ENCODE measurements at places on chromosomes 7 and 10.
A peak's percentile ranks its signal among the peaks of the same experiment; 100 is the strongest.

- DNase-seq = no peak
These were observed 70.0 kb downstream of the SLC25A40 start for GRCh38 chr7:87806150-87806549.

GRCh38 chr10:50322077-50322476, 70.8 kb upstream of the ASAH2 start:
- no peak for DNase-seq

DNA sequence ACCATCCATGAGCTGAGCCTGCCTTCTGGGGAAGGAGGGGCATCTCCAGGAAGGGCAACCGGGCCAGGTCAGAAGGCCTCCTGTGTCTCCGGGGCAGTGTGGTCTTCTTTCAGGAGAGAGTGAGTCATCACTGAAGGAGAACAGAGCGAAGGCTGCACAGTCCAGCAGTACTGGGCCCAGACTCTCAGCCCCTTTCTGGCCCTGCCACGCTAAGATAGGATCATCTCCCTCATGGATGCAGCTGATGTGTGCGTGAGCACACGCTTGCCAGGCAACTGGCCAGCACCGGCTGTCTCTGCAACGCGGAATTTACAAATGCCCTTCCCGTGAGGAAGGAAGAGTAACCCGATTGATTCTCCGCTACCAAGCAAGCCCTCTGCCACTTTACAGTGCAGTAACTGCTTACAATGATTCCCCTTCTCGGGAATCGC, 328.2 kb downstream of the TNS3 start:
- DNase-seq = no peak

DNA sequence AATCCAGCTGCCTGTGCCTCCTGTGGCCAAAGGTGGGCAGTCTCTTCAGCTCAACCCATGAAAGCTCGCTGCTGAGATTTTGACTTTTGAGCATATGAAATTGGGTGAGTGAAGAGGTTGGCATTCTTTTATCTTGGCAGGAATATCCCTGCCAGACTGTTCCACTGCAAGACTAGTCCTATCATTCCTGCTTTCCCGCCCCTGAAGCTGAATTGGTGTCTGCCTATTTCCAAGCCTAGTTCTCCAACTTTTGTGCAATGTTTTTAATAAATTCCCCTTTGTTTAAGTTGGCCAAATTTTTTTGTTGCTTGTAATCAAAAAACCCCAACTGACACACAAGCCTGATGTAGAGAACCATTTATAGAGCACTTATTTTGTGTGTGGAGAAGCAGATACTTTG, 34.8 kb upstream of the BICC1 start:
- DNase-seq = no peak

DNA sequence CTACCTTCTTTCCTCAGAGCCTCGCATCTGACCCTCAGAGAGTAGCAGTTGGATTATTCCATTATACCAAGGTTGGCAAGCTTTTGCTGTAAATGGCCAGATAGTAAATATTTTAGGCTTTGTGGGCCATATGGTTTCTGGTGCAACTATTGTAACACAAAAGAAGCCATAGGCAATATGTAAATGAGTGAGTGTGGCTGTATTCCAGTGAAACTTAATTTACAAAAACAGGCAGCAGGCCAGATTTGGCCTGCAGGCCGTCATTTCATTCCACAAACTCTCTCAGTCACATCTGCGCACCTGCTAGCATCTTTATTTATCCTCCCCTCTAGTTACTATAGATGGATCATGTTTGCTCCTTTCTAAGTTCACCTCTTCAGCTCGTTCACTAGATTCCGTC, 6.7 kb downstream of the ZNF518A start:
- DNase-seq = no peak

GRCh38 chr7:11104578-11104977, 130.9 kb downstream of the PHF14 start:
- DNase-seq = no peak

DNA sequence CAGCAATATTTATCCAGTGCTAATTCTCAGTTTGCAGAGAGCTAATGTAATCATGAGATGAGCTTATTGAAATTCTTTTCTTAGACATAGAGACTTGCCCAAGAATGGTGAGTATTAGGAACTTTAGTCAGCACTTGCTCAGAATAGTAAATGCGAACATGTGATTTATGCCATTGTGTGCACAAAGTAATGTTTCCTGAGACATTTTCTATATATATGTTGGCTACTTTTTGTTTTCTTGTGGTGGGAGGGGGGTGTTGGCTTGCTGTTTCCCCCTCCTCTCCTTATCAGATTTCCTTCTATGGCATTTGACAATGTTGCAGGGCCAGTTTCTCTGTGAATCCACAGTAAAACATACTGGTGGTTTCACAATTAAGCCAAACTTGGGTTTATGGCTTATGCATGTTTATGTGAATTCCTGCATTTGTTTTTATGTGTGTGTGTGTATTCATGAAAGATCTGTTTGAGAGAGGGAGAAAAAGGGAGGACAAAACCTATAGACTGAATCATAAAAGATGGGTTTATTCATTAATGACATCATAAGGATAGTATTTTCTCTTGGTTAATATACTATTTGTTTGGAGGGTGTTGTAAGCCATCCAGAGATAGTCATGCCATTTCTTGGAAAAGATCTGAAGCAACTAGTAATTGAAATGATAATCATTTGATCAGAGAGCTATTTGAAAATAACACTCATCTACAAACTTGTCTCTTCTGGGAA, 36.3 kb downstream of the ARID5B start:
- DNase-seq = no peak

DNA sequence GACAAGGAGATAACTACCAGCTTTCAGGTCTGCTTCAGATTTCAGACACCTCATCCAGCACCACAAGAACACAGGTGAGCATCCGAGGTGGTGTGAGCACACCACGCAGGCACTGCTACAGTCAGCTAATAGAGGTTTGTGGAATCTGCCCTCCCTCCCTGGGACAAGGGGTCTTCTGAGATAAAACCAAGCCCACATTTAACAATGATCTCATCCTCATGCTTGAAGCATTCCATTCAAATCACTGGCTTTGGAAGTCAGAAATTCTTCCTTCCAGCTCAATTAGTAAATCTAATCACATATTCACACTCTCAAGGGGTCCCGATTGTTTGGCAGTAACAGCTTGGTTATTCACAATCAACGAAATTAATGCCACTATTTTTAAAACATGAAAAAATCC, 331.4 kb downstream of the ELMO1 start:
- no peak for DNase-seq

DNA sequence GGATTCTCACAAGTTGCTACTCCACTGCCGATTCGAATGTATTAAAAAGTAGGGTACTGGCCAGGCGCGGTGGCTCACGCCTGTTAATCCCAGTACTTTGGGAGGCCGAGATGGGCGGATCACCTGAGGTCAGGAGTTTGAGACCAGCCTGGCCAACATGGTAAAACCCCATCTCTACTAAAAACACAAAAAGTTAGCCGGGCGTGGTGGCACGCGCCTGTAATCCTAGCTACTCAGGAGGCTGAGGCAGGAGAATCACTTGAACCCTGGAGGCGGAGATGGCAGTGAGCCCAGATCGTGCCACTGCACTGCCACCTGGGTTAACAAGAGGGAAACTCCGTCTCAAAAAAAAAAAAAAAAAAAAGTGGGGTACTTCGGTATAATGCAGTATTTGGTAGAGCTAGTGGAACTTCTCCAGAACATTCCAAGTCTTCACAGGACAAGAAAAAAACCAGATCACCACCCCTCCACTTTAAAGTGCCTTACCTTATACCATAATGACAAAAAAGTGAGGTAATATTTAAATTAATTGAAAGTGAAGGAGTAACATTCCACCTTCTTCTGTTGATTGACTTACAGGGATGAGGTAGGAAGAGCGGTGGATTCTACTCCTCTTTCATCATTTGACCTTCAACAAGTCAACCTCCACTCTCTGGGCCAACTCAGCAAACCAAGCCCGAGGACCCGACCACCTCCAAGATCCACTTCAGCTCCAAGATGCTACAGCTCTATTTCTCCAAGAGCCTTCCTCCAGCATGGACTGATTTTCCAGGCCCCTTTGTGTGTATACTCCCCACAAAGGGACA, 2.0 kb downstream of the BAZ1B start:
- DNase-seq = peak; percentile 38

DNA sequence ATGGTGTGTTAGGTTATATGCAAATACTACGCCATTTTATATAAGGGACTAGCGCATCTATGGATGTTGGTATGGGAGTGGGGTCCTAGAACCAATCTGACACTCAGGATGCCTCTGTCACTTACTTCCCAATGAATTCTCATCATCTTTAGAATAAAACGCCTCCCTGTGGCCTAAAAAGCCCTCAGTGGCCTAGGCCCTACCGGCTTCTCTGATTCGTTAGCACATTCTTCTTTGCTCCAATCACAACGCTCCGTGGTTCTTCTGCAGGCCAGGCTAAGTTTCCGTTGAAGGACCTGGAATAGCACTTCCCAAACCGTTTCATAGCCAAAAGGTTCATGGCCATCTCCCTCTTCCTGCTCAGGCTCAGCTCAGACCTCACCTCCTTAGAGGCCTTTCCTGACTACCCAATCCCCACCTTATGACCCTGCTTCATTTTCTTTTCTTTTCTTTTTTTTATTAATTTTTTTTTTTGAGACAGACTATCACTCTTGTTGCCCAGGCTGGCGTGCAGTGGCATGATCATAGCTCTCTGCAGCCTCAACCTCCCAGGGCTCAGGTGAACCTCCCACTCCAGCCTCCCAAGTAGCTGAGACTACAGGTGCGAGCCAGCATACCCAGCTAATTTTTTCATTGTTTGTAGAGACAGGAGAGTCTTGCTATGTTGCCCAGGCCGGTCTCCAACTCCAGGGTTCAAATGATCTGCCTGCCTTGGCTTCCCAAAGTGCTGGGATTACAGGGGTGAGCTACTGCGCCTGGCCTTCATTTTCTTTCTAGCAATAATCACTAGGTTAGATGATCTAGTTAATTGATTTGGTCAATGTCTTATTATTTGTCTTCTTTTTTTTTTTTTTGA, 24.5 kb upstream of the YWHAG start:
- DNase-seq = no peak

DNA sequence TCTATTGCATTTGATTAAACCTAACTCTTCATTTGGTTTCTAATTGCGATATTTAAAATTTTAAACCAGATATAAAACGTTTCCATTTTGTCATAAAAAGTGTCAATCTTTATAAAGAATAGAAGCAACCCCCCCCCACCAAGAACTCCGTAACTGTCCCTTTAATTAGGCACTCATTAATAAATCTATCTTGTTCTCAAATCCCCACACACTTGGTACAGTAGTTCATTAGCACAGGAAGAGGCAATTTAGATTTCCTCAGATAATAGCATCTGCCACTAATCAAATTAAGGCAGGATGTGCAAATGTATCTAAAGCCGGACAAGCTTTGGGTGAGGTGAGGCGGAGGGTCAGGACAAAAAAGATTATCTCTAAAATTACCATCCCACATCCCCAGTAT, 1143.3 kb upstream of the AUTS2 start:
- DNase-seq = no peak

- no peak for DNase-seq
These were observed 108.4 kb upstream of the SEMA3A start for GRCh38 chr7:84302949-84303348.

- DNase-seq = no peak
These were observed 473.8 kb downstream of the KCNMA1 start for GRCh38 chr10:77163670-77164348.

DNA sequence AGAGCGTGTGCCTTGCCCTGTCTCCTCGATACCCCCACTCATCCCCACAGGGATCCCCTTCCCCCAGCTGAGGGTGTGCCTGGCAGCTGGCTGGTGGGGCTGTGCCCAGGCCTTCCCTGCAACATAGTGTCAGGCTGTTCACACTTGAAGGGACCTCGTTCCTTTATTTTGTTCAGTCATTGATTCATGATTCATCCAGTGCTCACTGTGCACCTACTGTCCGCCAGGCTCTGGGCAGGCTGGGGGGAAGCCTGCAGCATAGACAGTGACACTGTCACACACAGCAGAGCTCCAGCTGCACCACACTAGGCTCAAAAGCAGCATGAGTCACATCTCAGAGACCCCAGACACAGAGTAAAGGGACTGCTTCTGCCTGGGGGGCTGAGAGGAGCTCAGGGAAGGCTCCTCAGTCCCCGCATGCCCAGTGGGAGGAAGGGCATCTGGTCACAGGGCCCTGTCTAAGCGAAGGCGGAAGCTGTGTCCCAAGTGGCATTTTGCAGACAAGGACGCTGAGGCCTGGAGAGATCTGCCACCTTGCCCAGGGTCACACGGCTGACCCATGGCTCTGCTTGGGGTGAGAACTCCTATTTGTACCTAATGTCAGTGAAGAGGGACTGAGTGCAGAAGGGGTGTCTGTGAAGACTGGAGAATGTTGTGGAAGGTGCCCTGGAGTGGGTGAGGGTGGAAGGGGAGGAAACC, 27.9 kb downstream of the CDH23 start:
- DNase-seq = no peak

- no peak for DNase-seq
These were observed 43.0 kb downstream of the VSTM4 start for GRCh38 chr10:49072166-49072885.

DNA sequence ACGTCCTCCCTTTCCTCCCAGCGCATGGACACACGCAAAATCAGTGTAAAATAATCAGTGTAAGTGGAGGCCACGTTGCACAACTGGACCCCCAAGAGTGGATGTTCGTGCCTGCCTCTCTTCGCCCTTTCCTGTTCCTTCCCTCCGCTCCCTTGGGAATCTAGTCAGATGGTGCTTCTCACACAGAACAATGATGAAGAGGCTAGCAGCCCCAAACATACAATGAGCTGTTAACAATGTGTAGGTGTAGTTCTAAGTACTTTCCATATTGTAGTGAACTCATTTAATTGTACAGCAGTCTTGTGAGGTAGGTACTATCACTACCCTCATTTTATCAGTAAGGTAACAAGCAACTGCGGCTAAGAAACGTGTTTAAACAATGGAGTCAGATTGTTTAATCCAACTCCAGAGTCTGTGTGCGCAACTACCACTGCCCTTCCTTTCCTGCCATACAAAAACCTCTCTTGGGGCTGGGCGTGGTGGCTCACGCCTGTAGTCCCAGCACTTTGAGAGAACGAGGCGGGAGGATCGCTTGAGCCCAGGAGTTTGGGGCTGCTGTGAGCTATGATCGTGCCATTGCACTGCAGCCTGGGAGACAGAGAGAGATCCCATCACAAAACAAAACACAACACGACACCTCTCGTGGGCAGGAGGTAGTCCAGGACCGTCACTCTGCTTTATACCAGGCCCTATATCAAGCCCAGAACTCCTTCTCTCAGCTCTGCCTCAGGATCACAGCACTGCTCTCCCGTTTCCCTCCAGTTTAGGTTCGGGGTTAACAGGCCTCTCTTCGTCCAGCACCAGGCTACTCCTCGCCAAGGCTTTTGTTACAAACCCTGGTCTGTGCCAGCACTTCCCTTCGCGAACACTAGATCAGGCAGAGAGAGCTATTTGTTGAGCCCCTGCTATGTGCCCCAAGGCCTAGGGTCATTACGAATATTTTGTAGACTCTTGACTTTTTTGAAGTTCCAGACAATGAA, 1.1 kb downstream of the FKBP9 start:
- DNase-seq = no peak

GRCh38 chr7:95264363-95264891, 59.9 kb downstream of the PON1 start:
- no peak for DNase-seq

GRCh38 chr7:149879766-149880637, 6.2 kb downstream of the ATP6V0E2 start:
- no peak for DNase-seq
